ENCODE measurements at places on chromosomes 5 and 9. TPM values are rescaled to one million over a fixed set of nuclear protein-coding genes. Genes with fewer than 3 reads are reported as not detected.

IL5 gene
- not detected for total RNA-seq

PCDHB10 gene
- total RNA-seq, result 0.62 TPM

GRXCR2 gene
- not detected for total RNA-seq

ZCCHC10 gene
- 30.5 TPM for total RNA-seq

HTR1A gene
- total RNA-seq, result not detected

CCDC69 gene
- 4.3 TPM for total RNA-seq
